ENCODE measurements at places on chromosomes 11 and 22.

DNA sequence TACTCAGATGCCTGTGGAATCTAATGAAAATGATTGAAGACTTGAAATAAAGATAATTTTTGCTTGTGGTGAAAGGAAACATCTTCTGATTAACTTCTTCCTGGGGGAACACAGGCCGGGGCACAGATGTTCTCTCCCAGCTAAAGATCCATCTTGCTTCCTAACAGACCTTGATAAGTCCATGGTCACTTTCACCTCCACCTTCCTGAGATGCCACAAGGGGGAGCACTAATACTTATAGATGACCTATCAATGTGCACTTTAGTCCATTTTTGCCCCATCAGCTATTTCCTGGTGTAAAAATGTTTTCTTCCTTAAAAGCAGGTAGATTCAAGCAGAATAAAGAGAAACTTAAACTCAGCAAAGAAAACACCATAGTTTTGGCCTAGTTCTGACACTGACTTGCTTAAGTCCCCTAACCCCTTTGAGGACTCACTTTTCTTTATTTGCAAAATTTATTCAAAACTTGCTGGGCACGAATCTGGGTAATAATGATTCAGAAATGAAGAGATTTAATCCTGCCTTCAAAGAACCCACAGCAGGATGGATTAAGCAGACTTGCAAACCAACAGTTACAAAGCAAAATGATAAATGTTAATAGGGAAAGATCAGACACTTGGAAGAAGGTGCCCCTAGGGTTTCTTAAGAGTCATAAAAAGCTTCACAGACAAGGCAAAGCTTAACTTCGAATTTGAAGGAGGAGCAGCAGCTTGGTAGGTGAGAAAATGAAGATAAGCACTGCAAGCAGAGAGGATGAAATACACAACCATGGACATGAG lies 158.7 kb downstream of the RAB38 start:
- DNase-seq: peak; percentile 48

DNA sequence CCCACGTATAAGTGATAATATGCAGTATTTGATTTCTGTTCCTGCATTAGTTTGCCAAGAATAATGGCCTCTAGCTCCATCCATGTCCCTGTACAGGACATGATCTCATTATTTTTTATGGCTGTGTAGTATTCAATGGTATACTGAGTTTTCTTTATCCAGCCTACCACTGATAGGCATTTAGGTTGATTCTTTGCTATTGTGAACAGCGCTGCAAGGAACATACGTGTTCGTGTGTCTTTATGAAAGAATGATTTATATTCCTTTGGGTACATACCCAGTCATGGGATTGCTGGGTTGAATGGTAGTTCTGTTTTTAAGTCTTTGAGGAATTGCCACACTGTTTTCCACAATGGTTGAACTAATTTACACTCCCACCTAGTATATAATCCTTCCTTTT lies 1.5 kb upstream of the FAM111A start:
- no peak for DNase-seq

DNA sequence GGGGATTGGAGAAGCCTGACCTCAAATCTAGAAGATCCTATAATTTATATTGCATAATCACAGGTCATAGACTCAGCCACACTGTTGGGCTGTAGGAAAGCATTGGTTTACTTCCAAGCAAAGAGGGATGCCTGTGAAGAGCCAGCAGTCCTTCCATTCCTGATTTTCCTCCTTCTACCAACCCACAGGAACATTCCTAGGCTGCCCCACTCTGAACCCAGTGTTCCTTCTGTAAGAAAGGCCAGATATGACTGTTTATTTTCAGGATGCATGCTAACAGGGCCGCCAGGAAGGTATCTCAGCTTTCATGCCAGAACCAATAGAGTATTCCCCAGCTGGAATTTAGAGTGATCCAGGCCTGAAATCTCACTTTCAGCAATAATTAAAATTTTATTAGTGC lies 197.1 kb downstream of the ETS1 start:
- DNase-seq: no peak

DNA sequence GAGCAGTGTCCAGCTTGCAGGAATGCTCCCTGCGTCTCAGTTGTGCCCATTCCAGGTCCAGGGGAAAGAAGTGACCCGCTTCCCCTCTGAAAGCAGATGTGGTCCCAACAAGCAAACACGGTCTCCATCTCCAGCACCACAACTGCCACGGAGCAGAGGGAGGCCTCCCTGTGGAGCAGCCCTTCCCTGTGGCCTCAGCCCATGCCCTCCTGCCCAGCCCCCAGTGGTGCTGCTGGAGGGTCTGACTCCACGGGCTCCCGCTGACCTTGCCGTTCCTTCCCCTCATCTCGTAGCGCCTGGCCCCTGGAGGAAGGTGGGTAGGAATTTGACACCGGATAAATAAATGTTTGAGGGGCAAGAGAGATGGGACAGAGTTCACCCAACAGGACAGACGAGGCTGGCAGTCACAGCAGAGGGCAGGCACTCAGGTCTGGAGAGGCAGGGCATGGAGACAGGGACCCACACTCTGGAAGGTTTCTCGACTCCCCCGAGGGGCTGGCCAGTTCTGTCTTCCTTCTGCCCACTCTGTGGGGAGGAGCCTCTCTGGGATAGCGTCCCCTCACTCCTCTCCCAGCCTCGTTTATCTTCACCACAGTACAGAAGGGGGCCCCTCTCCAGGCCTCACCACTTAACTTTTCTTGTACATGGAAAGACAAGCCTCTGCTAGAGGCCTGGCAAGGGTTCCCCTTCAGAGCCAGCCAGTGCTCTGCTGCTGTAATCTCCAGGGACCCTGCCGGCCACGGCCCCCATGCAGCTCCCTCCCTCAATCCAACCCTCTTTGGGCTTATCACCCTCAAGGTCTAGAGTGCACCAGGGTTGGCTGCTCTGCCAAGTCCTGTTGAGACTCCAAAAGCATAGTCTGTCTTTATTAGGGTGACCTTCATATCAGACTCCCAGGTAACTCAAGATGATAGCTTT lies 7.5 kb upstream of the ST3GAL4 start:
- no peak for DNase-seq

- no peak for DNase-seq
Measured at GRCh38 chr11:117984476-117984875, 1.7 kb upstream of the IL10RA start.

- no peak for DNase-seq
Measured at GRCh38 chr22:27798511-27799014, 3.0 kb downstream of the MN1 start.

- no peak for DNase-seq
Measured at GRCh38 chr11:44319552-44320288, 9.8 kb upstream of the ALX4 start.

- DNase-seq: peak; percentile 20
Measured at GRCh38 chr11:57426439-57426928, 437 bp downstream of the SLC43A3 start.

- DNase-seq: no peak
Measured at GRCh38 chr22:22958621-22959020, 71.0 kb downstream of the IGLL5 start.
